NCI-H1694 treated with DMSO at 0.1 percent for 48 hours (cell line): ENCODE measurements at places on chromosomes 5 and 9.

DNA sequence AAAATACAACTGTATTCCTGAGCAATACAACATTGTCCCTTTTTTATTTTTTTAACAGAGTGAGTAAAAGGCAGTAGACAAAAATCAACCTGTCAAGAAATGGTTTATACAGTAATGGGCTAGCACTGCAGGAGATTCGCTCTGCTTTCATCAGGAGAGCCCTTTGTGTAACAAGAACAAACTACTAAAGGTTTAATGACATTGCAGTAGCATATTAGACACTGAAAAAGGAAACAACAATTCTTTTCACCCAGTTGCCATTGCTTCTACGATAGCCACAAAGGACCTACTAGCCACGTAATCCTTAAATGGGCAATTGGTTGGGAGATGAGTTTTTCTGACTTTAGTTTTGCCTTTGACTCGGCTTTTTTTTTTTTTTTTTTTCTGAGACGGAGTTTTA lies 319.8 kb upstream of the TRPM3 start:
- no peak for DNase-seq

- DNase-seq: no peak
These were observed 35.1 kb upstream of the ORM1 start for GRCh38 chr9:114287763-114288192.

DNA sequence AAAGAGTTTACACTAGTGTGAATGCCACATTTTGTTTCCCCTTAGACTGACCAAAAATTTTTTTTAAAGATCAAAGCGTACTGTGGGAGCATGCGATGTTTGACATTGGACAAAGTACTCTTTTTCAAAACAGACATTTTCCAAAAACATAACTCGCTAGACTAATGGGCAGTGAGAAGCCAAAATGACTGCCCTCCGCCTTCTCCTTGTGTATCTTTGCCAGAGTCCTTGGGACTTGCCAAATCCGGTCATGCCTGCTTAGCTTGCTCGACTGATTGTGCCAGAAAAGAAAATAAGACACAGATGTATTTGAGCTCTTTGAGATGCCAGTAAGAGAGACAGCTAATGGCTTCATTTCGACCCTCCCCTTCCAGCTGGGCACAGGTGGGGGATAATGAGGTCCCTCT lies 157.5 kb downstream of the MAPKAP1 start:
- no peak for DNase-seq

DNA sequence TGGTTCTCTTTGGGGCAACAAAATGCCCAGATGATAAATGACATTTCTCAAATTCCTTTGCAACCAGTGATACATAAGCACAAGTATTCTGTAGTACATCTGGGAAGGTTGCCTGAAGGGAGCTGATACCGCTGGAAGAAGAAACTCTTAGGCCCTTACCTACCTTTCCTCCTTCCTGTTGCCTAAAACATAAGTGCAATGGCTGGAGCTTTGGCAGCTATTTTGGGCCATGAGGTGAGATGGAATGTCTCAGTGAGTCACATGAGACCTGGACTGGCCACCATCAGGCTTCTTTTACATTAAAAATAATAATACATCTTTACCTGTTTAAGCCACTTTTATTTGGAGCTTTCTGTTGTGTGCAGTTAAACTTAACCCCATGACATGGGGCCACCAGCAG lies 11.2 kb upstream of the ADGRD2 start:
- DNase-seq: no peak

- DNase-seq: no peak
These were observed 129.4 kb downstream of the LPAR1 start for GRCh38 chr9:110908894-110909293.

DNA sequence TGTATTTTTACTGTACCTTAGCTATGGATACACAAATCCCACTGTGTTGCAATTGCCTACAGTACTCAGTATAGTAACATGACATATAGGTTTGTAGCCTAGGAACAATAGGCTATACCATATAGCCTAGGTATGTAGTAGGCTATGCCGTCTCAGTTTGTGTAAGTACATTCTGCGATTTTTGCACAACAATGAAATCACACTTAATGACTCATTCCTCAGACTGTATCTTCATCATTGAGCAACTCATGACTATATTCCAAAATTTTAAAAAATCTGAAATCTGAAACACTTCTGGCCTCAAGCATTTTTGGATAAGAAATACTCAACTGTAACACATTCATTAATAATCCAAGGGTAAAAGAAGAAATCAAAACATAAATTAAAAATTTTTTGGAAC lies 666.8 kb upstream of the GRAMD2B start:
- DNase-seq: no peak

GRCh38 chr5:81762401-81762800 lies 11.5 kb upstream of the SSBP2 start:
- no peak for DNase-seq

GRCh38 chr5:160657068-160657507 lies 194.9 kb downstream of the ATP10B start:
- DNase-seq: no peak

GRCh38 chr5:139684350-139684880 lies 36.3 kb downstream of the CXXC5 start:
- DNase-seq: no peak

- DNase-seq: no peak
These were observed 119.0 kb upstream of the KLF9 start for GRCh38 chr9:70533492-70533891.

DNA sequence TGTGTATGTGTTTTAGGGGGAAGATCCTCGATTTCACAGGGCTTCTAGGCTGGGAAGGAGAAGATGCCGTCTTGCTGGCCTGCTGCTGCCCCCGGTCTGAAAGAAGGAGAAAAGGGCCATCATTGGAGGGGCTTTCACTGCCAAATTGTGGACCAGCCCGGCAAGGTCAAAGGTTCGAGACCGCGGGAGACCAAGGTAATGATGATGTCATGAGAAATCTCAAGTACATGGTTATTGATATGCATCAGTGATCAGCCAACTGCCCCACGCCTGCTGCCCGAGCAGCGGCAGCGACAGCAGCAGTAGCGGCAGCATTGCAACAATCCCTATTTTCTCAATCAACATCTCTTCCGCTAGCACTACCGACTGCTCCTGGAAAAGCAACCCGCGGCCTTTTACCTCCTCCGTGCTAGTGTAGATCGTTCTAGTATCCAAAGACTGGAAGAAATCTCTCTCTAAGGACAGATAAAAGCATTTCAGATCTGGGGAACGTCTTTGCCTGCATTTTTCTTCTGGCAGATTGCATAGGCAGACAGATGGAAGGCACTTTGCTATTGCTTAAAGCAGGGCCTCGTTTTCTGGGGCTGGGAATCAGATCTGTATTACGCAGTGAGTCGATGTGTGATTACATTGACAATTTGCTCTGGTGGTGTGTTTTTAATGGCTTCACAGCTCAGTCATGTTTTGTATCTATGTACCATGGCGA lies 215.3 kb downstream of the MEF2C start:
- DNase-seq: no peak

DNA sequence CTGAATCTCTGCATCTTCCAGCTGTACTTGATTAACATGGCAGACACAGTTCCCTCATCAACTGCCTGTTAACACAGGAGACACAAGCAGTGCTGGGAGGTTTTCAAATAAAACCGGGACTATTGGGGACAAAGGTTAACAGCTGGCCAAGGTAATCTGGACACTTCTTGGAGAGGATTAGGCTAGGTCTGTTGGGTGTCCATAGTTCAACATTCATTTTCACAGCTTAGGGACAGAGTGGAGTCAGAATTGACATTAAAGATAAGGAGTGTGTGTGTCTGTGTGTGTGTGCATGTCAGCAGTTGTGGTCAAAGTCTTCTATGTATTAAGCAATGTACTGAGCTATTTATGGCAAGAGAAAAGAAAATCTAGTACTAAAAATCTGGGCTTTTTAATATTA lies 216.2 kb downstream of the MED10 start:
- no peak for DNase-seq

DNA sequence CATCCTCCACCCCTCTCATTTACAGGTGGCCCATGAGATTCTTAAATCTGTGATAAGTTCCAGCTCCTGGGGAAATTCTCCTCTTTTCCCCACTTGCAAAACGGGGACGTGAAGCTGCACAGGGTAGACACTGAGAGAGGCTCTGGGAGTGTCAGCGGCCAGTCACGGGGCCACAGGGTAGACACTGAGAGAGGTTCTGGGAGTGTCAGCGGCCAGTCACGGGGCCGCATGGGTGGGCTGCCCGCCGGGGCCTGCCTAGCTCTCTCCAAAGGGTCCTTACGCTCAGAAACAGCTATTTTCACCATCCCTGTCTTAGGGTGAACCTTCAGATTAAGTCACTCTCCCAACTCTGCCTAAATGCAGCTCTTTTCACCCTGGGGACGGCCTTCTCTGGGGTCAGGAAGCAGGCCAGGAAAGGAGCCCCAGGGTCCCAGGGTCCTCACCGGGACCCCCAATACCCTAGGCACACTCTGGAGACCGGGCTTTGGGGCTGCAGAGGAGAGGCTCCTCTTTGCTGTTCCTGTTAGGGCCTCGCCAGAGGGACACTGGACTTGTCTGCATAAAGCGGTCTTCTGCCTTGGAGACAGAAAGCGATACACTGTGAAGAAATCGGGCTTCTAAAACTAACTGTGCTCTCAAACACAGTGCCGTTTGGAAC lies 1.5 kb downstream of the FAM78A start:
- no peak for DNase-seq

- no peak for DNase-seq
These were observed 35.8 kb downstream of the PUM3 start for GRCh38 chr9:2808105-2808504.

- no peak for DNase-seq
These were observed 18.3 kb downstream of the LAMC3 start for GRCh38 chr9:131027048-131027871.

DNA sequence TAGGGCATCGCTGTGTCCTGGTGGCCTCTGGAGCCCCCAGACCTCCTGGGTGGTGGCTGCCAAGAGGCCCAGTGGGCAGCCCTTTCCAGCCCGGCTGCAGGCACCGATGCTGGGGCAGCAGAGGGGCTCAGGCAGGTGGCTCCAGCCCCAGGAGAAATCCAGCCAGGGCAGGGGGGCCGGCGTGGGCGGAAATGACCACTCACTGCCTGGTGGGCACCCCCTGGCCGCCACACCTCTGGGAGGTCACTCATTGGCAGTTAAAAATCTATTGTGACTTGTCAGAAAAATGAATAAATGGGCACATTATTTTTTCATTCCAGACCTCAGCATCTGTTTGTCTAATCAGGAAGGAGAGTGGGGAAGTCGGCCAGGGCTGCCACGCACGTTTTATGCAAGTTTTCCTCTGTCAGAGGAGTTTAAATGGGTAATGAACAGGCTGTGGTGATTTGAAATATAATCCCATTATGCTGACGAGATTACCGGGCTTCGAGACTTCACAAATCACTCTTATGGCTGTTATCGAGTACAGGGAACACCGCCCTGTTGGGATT lies 171.9 kb downstream of the GAPVD1 start:
- DNase-seq: no peak

DNA sequence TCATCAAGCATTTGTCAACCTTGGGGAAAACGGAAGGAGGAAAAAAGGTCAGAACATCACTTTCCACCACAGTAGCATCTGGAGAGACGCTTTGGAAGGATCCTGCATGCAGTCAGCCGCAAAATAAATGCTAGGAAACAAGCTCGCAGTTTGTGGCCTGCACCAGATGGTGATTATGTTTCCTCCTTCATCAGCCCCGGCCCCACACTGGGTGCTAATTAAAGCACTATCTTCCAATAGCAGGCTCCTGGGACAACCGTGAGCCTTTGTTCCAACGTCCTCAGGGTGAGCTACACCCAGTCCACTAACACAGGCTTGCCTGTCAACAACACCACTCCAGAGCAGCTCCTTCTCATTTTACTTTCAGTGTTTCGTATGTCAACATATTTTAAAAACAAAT lies 64.0 kb downstream of the RNF130 start:
- peak; percentile 86 for DNase-seq

- no peak for DNase-seq
These were observed 589.8 kb downstream of the PRELID2 start for GRCh38 chr5:145245354-145245753.

DNA sequence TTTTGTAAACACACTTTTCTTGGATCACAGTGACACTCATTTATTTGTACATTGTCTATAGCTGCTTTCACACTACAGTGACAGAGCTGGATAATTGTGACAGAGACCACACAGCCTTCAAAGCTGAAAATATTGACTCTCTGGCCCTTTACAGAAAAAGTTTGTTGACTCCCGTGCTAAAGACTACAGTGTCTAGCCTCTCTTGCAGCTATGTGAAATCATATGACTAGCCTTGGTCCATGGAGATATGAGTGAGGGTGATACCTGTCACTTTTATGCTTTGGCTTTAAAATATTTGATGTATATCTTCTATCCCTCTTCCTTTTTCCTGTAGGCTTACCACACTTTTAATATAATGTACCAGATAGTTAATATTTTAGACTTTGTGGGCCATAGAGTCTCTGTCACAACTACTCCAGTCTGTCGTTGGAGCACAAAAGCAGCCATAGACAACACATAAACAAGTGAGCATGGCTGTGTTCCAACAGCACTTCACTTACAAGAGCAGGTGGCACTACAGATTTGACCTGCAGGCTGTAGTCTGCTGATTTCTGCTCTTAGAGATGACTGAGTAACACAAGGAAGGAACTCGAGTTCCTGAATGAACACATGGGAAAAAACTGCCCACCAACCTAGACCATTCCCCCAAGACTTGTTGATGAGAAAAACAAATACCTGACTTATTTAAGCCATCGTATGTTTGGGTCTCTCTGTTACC lies 73.5 kb upstream of the ANKRD55 start:
- no peak for DNase-seq

DNA sequence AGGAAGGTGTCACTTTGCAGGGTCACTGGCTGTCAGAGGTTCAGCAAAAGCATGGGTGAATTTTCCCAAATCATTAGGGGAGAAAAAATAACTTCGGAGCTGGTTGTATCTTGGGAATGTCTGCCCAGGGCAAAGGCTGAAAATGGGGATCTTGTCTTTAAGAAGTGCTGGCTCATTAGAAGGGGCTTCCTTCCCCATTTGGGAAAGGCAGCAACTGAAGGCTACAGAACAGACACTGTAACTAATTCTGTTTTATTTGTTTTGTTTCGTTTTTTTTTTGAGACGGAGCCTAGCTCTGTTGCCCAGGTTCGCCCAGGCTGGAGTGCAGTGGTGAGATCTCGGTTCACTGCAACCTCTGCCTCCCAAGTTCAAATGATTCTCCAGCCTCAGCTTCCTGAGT lies 70.3 kb upstream of the PCA3 start:
- DNase-seq: no peak

DNA sequence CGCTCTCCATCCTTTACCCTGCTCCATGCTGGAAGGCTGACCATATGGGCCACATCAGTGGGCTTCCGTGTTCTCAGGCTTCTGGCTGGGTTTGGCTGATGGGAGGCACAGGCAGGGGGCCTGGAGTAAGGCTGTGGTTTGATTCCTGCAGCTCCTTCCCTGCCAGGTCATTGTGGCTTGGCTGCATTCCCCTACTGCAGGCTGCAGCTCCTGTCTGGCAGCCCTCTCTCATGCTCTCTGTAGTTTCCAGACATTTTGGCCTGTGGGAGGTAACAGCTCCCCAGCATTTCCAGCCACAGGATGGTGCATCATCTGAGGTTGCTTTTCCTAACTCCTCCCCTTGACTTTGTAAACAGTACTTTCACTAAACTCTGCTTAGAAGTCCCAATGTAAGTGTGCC lies 102.0 kb upstream of the PTPN3 start:
- no peak for DNase-seq
